Activated CD8-positive, alpha-beta memory T cell treated with anti-CD3 and anti-CD28 coated beads, Interleukin-2, amount 10 ng/mL, durations not matched to agents 7 days and 5 days (primary cell): ENCODE measurements at places on chromosomes 16 and 17. TPM values are rescaled to one million over a fixed set of nuclear protein-coding genes. Genes with fewer than 3 reads are reported as not detected.

GRCh38 chr17:11094331-11094730 lies 146.7 kb upstream of the SHISA6 start:
- no peak overlapping the region for H3K27ac ChIP-seq
- no peaks in the 10 kb centered on the region for H3K36me3 ChIP-seq
- DNase-seq, result no peak
- no peaks in the 10 kb centered on the region for H3K27me3 ChIP-seq
- H3K4me1 ChIP-seq, result no peaks in the 10 kb centered on the region
- no peak overlapping the region for H3K4me3 ChIP-seq

DNA sequence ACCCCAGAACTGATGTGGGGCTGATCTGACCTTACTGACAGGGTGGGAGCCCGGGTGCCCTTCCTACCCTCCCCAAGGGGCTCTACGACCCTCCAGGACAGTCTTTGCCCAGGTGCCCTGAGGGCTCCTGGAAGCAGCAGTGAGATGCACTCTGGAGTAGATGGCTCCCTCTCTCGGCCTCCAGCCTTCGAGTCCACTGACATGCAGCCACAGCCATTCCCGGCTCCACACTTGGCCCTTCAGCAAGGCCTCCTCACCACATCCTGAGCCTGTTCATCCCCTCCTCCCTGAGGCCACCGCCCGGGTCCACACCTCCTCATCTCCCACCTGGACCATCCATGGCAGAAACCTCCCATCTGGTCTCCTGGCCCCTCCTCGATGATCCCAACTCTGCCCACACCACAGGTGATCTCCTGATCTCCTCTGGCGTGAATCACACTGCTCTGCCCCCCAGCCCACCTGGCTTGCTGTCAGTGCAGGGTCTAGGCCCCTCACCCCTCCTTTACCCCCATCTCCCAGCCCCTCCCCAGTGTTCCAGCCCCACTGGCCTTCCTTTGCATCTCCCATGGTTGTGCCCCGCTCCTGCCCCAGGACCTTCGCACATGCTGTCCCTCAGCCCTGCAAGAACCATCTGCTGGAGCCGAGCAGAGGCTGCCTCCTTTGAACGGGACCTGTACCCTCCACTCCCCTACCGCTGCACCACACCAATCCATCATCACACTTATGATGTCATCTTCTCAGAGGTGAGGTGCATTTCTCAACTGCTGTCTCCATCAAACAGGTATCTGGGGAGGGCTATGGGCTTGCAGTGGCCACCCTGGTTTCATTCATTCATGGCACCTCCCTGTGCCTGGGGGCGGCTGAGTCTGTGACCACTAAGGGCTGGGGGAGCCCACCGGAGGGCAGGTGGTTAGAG lies 44.7 kb downstream of the SOCS1 start:
- H3K27ac ChIP-seq, result peak overlapping the region; percentile 51
- no peak overlapping the region for H3K4me3 ChIP-seq
- no peak for DNase-seq
- peaks cover 17% of the 10 kb centered on the region for H3K36me3 ChIP-seq
- peaks cover 13% of the 10 kb centered on the region for H3K4me1 ChIP-seq

DNA sequence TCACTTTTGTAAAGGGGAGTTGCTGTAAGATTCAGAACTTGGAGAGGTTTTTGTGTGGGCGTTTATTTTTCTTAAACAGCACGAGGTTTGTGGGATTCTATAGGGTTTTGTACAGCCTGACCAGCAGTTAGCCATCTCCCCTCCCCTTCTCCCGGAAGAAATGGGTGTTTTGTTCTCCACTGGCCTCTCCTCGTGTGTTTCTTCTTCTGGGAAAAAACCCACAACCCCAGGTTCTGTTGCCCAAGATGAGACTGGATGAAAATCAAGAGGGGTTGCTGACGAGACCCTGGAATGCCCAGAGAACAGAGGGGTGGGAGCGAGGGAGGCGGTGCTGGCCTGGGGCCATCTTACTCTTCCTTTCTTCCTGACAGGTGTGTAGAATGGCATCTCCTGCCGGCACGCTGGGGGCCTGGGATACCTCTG lies 186.1 kb downstream of the MSI2 start:
- H3K4me3 ChIP-seq, result no peak overlapping the region
- H3K27ac ChIP-seq, result peak overlapping the region; percentile 85

- no peak overlapping the region for H3K27ac ChIP-seq
- no peak overlapping the region for H3K4me3 ChIP-seq
- DNase-seq, result no peak
- H3K36me3 ChIP-seq, result no peaks in the 10 kb centered on the region
Observed at GRCh38 chr17:34781571-34782108, 179.6 kb downstream of the CCT6B start.

GRCh38 chr17:68513932-68514331 lies 1.7 kb downstream of the PRKAR1A start:
- H3K36me3 ChIP-seq, result peaks cover 50% of the 10 kb centered on the region
- H3K27ac ChIP-seq, result peak overlapping the region; percentile 96
- no peaks in the 10 kb centered on the region for H3K27me3 ChIP-seq
- peaks cover 52% of the 10 kb centered on the region for H3K4me1 ChIP-seq
- no peak for DNase-seq
- peak overlapping the region; percentile 98 for H3K4me3 ChIP-seq

GRCh38 chr16:15899538-15900100 lies 11.2 kb upstream of the CEP20 start:
- H3K4me3 ChIP-seq, result no peak overlapping the region
- peak overlapping the region; percentile 61 for H3K27ac ChIP-seq
- H3K4me1 ChIP-seq, result peaks cover 46% of the 10 kb centered on the region
- peaks cover 1% of the 10 kb centered on the region for H3K36me3 ChIP-seq
- peak; percentile 85 for DNase-seq
- no peaks in the 10 kb centered on the region for H3K27me3 ChIP-seq

DNA sequence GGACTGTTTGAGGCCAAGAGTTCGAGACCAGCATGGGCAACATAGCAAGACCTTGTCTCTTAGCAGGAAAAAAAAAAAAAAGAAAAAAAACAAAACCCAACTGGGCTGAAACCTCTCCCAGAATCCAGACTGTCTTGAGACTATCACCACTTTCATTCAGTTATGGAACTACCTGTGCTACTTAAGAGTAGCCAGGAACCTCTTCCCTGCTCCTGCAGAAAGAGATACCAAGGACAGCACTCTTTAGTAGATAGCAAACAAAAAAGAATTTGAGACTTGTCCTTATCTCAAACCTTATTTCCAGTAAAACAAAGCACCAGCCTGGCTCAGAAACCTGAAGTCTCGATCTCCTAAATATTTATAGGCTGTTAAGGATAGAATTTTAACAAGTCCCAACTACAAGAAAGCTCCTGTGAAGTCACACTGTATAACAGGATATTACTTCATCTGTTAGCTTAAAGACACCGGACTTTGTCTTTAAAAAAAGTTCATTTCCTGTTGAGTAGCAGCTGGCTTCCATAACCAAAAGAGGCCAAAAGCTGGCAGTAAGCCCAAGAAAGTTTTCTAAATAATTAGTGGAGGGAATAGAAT lies 5.1 kb downstream of the CDR2 start:
- peak overlapping the region; percentile 76 for H3K27ac ChIP-seq
- no peak overlapping the region for H3K4me3 ChIP-seq
- no peaks in the 10 kb centered on the region for H3K27me3 ChIP-seq
- H3K4me1 ChIP-seq, result peaks cover 79% of the 10 kb centered on the region
- no peak for DNase-seq

GRCh38 chr16:20774703-20775362 lies 11.0 kb downstream of the ACSM3 start:
- H3K4me1 ChIP-seq, result peaks cover 5% of the 10 kb centered on the region
- no peak overlapping the region for H3K27ac ChIP-seq
- no peaks in the 10 kb centered on the region for H3K27me3 ChIP-seq
- peak; percentile 81 for DNase-seq
- H3K4me3 ChIP-seq, result no peak overlapping the region

DNA sequence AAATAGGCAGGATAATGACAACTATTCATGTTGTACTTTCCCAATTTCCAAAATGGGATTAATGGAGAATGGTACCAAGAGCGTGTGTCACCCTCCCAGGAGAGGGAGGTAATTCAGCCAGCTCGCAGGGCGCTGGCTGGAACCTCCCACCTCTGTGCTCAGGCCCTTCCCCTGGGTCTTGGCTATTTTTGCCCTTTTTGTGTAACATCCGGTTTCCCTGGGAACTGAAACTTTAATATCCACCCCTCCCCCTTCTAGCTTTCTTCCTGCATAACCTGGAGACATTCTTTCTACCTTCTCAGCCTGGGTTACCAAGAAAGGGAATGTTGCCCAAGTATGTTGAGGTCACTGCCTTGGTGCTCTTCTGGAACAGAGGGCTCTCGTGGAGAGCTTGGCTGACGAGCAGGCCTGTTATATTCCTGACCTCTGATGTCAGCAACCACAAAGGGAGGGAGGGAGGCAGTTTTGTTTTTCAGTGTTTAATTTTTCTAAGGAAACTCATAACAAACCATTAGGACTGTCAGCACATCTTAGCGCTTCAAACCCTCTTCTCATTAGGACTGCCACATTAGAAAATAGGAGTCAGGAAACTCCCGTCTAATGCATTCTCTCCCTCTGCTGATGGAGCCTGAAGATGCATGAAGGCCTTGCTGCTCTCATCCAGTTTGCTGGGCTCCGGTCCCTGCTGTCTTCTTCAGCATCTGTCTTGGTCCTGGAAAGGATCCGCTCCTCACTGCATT lies 25.6 kb downstream of the ITGB3 start:
- H3K36me3 ChIP-seq, result no peaks in the 10 kb centered on the region
- H3K4me1 ChIP-seq, result peaks cover 6% of the 10 kb centered on the region
- no peak overlapping the region for H3K27ac ChIP-seq
- peaks cover 10% of the 10 kb centered on the region for H3K27me3 ChIP-seq
- no peak for DNase-seq

- no peaks in the 10 kb centered on the region for H3K27me3 ChIP-seq
- H3K36me3 ChIP-seq, result peaks cover 20% of the 10 kb centered on the region
- H3K4me1 ChIP-seq, result peaks cover 34% of the 10 kb centered on the region
- peak overlapping the region; percentile 81 for H3K27ac ChIP-seq
- DNase-seq, result peak; percentile 61
- no peak overlapping the region for H3K4me3 ChIP-seq
Observed at GRCh38 chr17:75242461-75243042, 18.9 kb downstream of the GGA3 start.

- no peak overlapping the region for H3K27ac ChIP-seq
- no peaks in the 10 kb centered on the region for H3K36me3 ChIP-seq
- H3K4me3 ChIP-seq, result no peak overlapping the region
- DNase-seq, result no peak
- peaks cover 6% of the 10 kb centered on the region for H3K4me1 ChIP-seq
Observed at GRCh38 chr17:73156887-73157520, 7.8 kb upstream of the SSTR2 start.

DNA sequence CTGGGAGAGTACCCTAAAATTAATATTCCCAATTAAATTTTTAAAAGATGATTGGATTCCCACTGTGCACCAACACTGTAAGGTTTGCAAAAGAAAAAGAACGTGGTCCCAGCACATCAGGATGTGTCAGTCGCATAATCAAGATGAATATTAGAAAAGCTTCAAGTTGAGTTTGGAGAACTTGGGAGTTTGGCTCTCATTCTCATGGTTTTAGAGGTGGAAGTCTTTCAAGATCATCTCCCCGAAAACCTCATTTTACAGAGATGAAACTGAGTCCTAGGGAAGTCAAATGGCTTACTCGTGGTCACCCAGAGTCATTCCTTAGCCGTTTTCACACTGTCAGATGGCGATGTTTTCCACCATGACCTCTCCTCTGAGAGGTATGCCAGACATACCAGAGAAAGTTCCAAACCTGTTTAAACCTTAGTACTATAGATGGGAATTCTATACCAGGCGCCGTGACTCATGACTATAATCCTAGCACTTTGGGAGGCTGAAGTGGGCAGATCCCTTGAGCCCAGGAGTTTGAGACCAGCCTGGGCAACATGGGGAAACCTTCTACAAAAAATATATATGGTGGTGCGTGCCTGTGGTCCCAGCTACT lies 1.2 kb downstream of the SEC14L1 start:
- H3K36me3 ChIP-seq, result peaks cover 57% of the 10 kb centered on the region
- peaks cover 71% of the 10 kb centered on the region for H3K4me1 ChIP-seq
- peak overlapping the region; percentile 88 for H3K4me3 ChIP-seq
- no peaks in the 10 kb centered on the region for H3K27me3 ChIP-seq
- no peak for DNase-seq
- peak overlapping the region; percentile 79 for H3K27ac ChIP-seq

DNA sequence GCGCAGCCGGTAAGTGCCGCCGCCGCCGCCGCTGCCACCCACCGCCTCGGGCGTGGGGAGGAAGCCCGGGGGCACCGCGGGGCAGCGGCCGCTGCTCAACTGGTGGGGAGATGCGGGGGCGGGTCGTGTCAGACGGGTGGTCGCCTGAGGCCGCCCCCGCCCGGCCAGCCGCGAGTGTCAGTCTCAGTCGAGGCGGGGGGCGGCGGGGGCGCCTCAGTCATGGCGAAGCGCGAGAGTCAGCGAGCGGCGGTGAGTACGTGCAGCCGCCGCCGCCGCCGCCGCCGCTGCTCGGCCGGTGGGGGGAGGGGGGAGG lies 76.2 kb downstream of the CHD9 start:
- DNase-seq, result no peak
- no peaks in the 10 kb centered on the region for H3K27me3 ChIP-seq
- H3K4me3 ChIP-seq, result peak overlapping the region; percentile 29

DNA sequence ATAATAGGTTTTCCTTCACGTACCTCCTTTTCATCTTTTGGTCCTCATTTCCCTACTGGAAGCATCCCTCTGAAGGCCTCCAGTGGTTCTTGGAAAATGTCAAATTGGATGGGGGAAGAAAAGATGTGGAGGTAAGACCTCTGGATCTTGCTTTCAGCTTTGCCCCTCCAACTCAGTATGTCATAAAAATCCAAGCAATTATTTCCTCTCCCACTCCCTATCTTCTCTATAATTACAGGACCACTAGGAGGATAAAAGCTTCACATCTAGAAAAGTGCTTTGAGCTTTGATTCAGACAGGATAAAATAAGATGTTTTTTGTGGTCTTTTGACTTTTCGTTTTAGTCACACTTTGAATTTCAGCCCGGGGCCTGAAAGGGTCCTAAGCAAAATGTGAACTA lies 1.7 kb downstream of the TTLL6 start:
- peaks cover 58% of the 10 kb centered on the region for H3K27me3 ChIP-seq
- H3K27ac ChIP-seq, result no peak overlapping the region
- no peaks in the 10 kb centered on the region for H3K36me3 ChIP-seq
- H3K4me3 ChIP-seq, result no peak overlapping the region
- no peak for DNase-seq

GRCh38 chr16:27962197-27962596 lies 101.3 kb downstream of the GSG1L start:
- DNase-seq, result no peak
- peaks cover 7% of the 10 kb centered on the region for H3K27me3 ChIP-seq
- H3K36me3 ChIP-seq, result no peaks in the 10 kb centered on the region
- no peak overlapping the region for H3K4me3 ChIP-seq
- no peak overlapping the region for H3K27ac ChIP-seq
- no peaks in the 10 kb centered on the region for H3K4me1 ChIP-seq

GRCh38 chr17:63519972-63520882 lies 2.9 kb upstream of the KCNH6 start:
- H3K36me3 ChIP-seq, result no peaks in the 10 kb centered on the region
- peaks cover 17% of the 10 kb centered on the region for H3K27me3 ChIP-seq
- DNase-seq, result no peak

SLC16A13 gene
- total RNA-seq, result 34.1 TPM

OR3A3 gene
- total RNA-seq, result not detected

CEMP1 gene
- not detected for total RNA-seq

HSD11B2 gene
- not detected for total RNA-seq

KRTAP3-2 gene
- total RNA-seq, result not detected

PMM2 gene
- total RNA-seq, result 36.4 TPM

HASPIN gene
- total RNA-seq, result 31.2 TPM

RNF43 gene
- 0.23 TPM for total RNA-seq

KRT20 gene
- total RNA-seq, result not detected

CNGB1 gene
- total RNA-seq, result not detected

EIF3C gene
- 389 TPM for total RNA-seq

CRYBA1 gene
- total RNA-seq, result not detected
